ENCODE measurements at places on chromosomes 3 and 15. TPM values are rescaled to one million over a fixed set of nuclear protein-coding genes. Genes with fewer than 3 reads are reported as not detected.

DNA sequence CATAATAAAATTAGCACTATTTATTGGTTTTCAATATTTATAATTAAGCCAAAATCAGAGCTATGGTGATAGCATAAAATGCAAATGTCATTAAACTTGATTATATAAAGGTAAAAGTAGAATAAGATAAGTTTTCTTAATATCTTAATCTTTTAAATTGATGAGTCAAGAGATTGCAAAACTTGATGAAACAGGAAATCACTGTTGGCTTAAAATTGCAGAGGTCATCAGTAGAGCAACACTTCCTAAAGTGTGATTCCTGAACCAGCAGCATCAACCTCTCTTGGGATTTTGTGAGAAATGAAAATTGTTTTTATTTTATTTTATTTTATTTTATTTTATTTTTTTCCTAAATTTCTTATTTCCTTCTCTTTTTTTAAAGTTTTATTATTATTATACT, 226.4 kb upstream of the CTDSPL start:
- peaks cover 2% of the 10 kb centered on the region for H3K27me3 ChIP-seq
- no peak for DNase-seq
- no peak overlapping the region for H3K27ac ChIP-seq

ANKRD63 gene
- 0.72 TPM for total RNA-seq

- no peaks in the 10 kb centered on the region for H3K4me1 ChIP-seq
- no peak overlapping the region for H3K27ac ChIP-seq
- no peaks in the 10 kb centered on the region for H3K36me3 ChIP-seq
- H3K27me3 ChIP-seq = no peaks in the 10 kb centered on the region
- H3K4me3 ChIP-seq = no peak overlapping the region
- no peak for DNase-seq
These were observed 289.7 kb downstream of the MAGI1 start for GRCh38 chr3:65749066-65749465.

DNA sequence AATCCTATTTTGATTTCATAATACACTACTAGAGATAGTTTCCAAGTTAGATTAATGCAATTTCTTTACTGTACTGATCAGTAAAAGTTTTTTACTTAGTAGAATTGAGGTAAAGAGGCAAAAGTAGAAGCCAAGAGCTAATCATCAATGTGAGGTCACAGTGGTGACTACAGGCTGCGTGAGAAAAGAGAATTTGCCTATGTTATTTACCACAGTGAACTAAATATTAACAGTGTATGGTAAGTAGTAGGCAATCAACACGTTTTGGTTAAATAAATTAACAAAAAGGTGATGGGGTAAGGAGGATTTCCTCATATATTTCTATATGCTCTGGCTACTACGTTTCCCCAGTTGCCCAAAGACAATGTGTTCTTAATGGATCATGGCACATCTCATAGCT, 202.2 kb upstream of the CMC1 start:
- H3K4me3 ChIP-seq = no peak overlapping the region
- H3K27me3 ChIP-seq = no peaks in the 10 kb centered on the region
- no peaks in the 10 kb centered on the region for H3K4me1 ChIP-seq
- H3K27ac ChIP-seq = no peak overlapping the region

DNA sequence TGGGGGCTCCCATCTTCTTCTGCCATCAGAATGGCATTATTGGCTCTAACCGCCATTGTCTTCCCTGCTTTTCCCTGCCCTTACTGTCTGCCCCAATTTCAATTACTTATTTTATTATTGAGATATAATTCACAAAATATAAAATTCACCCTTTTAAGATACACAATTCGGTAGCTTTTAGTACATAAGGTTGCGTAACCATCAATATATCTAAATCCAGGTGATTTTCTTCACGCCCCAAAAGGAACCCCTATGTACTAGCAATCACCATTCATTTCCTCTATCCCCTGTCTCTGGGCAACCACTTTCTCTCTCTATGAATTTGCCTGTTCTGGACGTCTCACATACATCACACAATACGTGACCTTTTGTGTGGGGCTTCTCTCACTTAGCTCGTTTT, 18.0 kb downstream of the RBP2 start:
- DNase-seq = no peak
- no peaks in the 10 kb centered on the region for H3K27me3 ChIP-seq
- no peaks in the 10 kb centered on the region for H3K4me1 ChIP-seq
- no peak overlapping the region for H3K27ac ChIP-seq
- no peaks in the 10 kb centered on the region for H3K36me3 ChIP-seq

- H3K36me3 ChIP-seq = no peaks in the 10 kb centered on the region
- no peak for DNase-seq
- H3K27ac ChIP-seq = no peak overlapping the region
- no peaks in the 10 kb centered on the region for H3K4me1 ChIP-seq
These were observed 571.8 kb downstream of the FOXP1 start for GRCh38 chr3:71011565-71012287.

GRCh38 chr3:159838938-159839337, 149.7 kb upstream of the IL12A start:
- no peaks in the 10 kb centered on the region for H3K4me1 ChIP-seq
- no peaks in the 10 kb centered on the region for H3K36me3 ChIP-seq
- no peak overlapping the region for H3K4me3 ChIP-seq
- no peak overlapping the region for H3K27ac ChIP-seq
- no peak for DNase-seq

DNA sequence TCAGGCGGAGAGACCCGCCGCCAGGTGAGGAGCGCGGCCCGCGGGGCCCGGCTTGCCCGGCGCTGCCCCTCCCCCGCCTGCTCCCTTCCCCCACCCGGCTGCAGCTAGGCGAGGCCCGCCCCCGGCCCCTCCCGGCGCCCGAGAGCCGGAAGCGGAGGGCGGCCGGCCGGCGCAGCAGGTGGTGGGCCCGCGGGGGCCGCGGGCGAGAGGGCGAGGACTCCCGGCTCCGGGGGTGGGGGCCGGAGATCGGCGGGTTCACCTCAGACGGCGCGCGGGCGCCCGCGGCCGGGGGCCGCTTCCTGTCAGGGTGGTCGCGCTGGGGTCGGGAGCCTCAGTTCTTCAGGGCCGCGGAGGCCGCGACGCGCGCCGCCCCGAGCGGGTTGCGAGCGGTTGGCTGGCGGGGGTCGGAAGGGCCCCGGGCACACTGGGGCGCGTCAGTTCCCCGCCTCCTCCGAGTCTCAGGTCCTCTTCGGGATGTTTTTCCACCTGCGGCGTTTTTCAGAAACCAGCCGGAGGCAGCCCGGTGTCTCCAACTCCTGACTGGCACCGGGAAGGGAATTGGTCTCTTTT, 395 bp downstream of the ZFAND6 start:
- no peaks in the 10 kb centered on the region for H3K36me3 ChIP-seq
- no peak for DNase-seq
- H3K4me1 ChIP-seq = peaks cover 25% of the 10 kb centered on the region
- no peaks in the 10 kb centered on the region for H3K27me3 ChIP-seq
- H3K27ac ChIP-seq = peak overlapping the region; percentile 98
- H3K4me3 ChIP-seq = peak overlapping the region; percentile 77

DNA sequence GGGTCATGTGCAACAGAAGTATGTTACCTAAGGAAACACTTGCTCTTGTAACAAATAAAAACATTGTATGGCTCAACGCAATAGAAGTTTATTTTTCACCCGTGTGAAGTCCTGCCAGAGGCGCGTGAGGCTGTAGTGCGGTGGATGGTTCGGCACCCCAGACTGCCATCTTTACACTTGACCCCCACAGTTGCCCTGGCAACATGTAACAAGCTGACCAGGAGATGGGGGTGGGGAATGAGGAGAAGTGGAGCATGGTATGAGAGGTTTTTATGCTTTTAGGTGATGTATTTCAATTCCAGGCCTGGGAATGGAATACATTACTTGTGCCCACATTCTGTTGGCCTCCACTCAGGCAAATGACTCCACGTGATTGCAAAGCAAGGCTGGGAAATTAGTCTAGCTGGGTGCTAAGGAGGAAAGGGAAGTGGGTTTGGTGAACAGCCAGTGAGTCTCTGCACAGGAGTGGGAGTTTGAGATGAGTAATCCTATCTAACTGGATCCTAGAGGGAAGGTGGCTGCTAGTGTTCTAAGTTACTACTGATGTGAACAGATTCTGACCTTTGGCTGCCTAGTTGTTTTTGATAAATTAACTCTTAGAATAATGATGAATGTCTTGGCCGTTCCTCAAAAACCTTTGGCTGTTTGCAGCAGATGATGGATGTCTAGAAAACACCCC, 33.8 kb upstream of the GREM1 start:
- DNase-seq = no peak
- H3K27ac ChIP-seq = no peak overlapping the region
- H3K4me1 ChIP-seq = no peaks in the 10 kb centered on the region
- H3K27me3 ChIP-seq = no peaks in the 10 kb centered on the region
- H3K36me3 ChIP-seq = no peaks in the 10 kb centered on the region

GRCh38 chr3:155069729-155070128, 10.4 kb upstream of the MME start:
- no peak overlapping the region for H3K4me3 ChIP-seq
- H3K4me1 ChIP-seq = no peaks in the 10 kb centered on the region
- no peak overlapping the region for H3K27ac ChIP-seq
- DNase-seq = no peak
- H3K36me3 ChIP-seq = no peaks in the 10 kb centered on the region
- no peaks in the 10 kb centered on the region for H3K27me3 ChIP-seq

C3orf20 gene
- not detected for total RNA-seq

TM4SF1 gene
- total RNA-seq = 1,063 TPM

DNA sequence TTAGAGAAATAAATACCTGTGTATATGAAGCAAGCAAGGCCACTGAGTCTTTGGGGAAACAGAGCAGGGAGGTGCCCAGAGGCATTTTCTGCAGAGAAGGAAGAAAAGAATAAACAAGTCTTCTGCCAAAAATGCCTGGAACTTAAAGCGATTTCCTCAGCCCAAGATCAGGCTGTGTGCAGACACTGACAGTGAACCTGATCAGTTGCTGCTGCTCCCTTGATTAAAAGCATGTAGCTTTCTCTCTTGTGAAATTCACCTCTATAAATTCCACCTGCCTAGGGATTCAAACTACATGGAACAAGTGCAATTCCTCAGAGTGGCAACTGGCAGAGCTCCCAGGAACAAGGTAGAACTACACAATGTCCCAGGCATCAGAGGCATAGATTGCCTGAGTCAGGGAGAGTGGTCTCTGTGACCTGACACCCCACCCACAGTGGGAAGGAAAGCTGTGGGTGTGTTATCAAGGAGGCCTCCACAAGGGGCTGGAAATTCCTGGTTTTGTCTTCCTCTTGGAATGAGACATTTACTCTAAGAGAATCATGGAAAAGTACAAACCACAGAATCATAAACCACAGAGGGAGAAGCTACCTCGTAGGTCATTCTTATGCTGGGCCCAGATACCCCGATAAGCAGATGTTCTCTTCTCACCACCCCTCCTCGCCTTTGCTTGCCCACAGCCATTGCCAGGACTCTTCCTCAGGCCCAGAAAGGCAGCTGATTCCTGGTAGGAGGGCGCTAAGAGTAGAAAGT, 1.8 kb upstream of the ZBTB38 start:
- H3K4me1 ChIP-seq = peaks cover 40% of the 10 kb centered on the region
- H3K27me3 ChIP-seq = no peaks in the 10 kb centered on the region

TGM5 gene
- total RNA-seq = not detected

BOC gene
- 0.33 TPM for total RNA-seq

GRCh38 chr15:79164465-79164864, 73.9 kb upstream of the RASGRF1 start:
- H3K36me3 ChIP-seq = no peaks in the 10 kb centered on the region
- no peak for DNase-seq
- no peak overlapping the region for H3K27ac ChIP-seq
- peaks cover 2% of the 10 kb centered on the region for H3K27me3 ChIP-seq
- no peak overlapping the region for H3K4me3 ChIP-seq
- peaks cover 6% of the 10 kb centered on the region for H3K4me1 ChIP-seq

DNA sequence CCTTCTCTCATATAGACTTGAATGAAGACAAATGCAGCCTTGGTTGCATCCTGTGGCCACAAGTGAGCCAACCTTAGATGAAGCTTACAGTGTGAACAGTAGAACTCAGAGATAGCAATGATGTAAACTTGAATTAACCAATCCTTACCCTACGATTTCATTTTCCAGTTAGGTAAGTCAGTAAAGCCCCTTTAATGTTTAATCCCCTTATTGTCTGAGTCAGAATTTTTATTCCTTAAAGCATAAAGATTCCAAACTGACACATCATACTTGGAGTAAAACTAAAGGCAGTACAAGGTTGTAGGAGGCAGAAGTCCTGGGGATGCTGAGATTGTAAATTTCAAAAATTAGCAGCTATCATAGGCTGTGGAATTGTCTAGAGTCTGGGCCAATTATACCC, 507.8 kb upstream of the DPH6 start:
- no peaks in the 10 kb centered on the region for H3K36me3 ChIP-seq
- H3K4me3 ChIP-seq = no peak overlapping the region
- H3K27me3 ChIP-seq = no peaks in the 10 kb centered on the region
- no peak overlapping the region for H3K27ac ChIP-seq
- no peak for DNase-seq

- no peak overlapping the region for H3K4me3 ChIP-seq
- no peaks in the 10 kb centered on the region for H3K36me3 ChIP-seq
- H3K4me1 ChIP-seq = no peaks in the 10 kb centered on the region
- H3K27ac ChIP-seq = no peak overlapping the region
These were observed 179.4 kb downstream of the CDIN1 start for GRCh38 chr15:36758800-36759199.

TMEM207 gene
- total RNA-seq = not detected

GRCh38 chr3:89527736-89528305, 420.4 kb downstream of the EPHA3 start:
- H3K36me3 ChIP-seq = no peaks in the 10 kb centered on the region
- no peak overlapping the region for H3K4me3 ChIP-seq
- H3K4me1 ChIP-seq = no peaks in the 10 kb centered on the region
- no peaks in the 10 kb centered on the region for H3K27me3 ChIP-seq

DNA sequence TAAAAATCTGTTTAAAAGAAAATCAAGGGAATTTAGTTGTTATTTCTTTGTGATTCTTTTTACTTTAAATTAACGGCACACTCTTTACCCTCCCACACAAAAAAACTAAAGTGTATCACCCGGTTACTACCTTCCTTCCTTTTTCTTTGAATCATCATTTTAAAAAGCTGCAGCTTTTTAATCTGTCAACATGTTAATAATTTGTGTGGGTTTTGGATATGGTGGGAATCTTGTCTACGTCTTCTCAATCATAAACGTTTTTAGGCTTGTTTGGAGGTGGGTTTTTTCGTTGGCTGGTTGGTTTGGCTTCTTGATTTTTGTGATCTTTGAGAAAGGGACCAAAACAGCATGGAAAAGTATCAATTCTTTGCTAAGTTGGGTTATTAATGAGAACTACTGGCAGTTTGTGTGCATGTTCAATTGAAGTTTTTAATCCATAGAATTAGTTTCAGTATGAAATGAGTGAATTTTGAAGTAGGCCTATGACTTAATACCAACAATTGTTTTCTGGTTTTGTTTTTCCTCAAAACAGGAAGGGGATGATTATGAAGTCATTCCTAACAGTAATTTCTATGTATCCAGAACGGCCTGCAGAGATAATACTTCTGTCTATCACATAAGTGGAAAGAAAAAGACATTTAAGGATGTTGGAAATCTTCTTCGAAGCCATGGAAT, 4.5 kb downstream of the SMC4 start:
- H3K27ac ChIP-seq = peak overlapping the region; percentile 100
- H3K4me1 ChIP-seq = peaks cover 17% of the 10 kb centered on the region
- peak overlapping the region; percentile 41 for H3K4me3 ChIP-seq
- no peaks in the 10 kb centered on the region for H3K27me3 ChIP-seq

Data from Panc1 (cell line).